Panc1 (cell line): ENCODE measurements at places on chromosomes 5 and 9.

DNA sequence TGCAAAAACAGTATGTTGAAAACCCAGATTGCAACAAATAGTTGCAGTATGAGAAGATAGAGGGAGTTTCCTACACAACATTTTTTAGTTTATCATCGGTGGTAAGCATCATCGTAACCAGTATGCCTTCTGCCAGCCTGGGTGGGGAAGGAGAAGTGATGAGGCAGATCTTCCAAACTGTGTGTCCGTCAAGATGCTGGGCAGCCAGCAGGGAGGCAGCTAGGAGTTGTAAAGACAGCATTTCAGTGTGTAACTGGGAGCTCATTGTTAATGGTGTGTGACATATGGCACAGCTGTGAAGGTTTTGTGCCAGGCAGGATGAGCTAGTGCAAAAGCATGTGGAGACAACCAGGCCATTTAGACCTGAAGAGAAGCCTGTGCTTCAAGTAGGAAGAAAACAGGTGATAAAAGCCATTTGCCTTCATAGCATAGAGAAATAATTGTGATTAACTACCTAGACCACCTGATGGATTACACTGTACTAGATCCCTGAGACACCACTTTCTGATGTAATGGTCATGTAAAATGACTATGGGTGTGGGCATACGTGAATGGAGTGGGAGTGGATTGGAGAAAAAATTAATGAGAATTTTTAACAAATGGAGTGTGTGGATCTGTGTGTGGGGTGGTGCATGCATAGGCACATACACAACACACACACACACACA lies 347.0 kb upstream of the ADAMTSL1 start:
- DNase-seq = no peak

GRCh38 chr9:133160742-133161546 lies 2.8 kb downstream of the GBGT1 start:
- DNase-seq = no peak

GRCh38 chr9:126804198-126804695 lies 593 bp upstream of the ZBTB43 start:
- no peak for DNase-seq

- no peak for DNase-seq
These were observed 29.8 kb downstream of the BAAT start for GRCh38 chr9:101354765-101355708.
